ENCODE measurements at places on chromosomes 12 and 14.

- H3K36me3 ChIP-seq = no peaks in the 10 kb centered on the region
- no peaks in the 10 kb centered on the region for H3K27me3 ChIP-seq
- no peaks in the 10 kb centered on the region for H3K4me1 ChIP-seq
- DNase-seq = no peak
- no peak overlapping the region for H3K27ac ChIP-seq
- H3K4me3 ChIP-seq = no peak overlapping the region
Observed at GRCh38 chr12:88493636-88494035, 86.6 kb downstream of the KITLG start.

DNA sequence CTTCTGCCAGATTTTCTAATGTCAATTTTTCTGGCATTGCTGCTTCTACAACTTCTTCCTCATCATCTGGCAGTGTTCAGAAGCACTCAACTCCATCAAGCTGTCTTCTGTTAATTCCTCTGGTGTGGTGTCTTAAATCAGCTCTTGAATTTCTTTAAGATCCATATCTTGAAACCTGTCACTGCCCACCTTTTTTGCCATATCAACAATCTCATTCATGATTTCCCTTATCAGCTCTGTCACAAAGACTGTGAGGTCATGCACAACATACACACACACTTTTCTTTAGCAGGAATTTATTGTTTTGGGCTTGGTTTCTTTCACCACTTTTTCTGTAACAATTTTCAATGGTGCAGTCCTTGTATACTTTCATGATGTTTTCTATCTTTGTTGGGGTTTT, 7.2 kb downstream of the THAP2 start:
- no peaks in the 10 kb centered on the region for H3K4me1 ChIP-seq
- no peak overlapping the region for H3K4me3 ChIP-seq
- no peaks in the 10 kb centered on the region for H3K27me3 ChIP-seq

DNA sequence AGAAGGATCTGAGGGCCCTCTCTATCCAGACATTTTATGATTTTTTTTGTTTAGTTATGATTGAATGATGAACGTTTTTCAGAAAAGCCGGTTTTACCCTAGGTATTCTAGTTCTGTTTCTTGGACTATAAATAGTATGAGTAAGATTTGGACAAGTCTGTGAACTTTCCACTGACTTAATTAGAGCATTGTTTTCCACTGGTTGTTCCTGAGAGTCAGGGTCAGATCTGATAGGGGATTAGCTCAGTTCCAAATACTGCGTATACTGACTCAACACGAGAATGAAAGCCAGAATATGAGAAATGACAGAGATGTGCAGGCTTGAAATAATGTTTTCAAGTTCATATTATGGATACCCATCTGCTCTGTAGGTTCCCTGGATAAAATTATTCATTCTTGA, 361.6 kb downstream of the AEBP2 start:
- peaks cover 12% of the 10 kb centered on the region for H3K4me1 ChIP-seq
- no peaks in the 10 kb centered on the region for H3K36me3 ChIP-seq
- no peak overlapping the region for H3K4me3 ChIP-seq
- H3K27me3 ChIP-seq = no peaks in the 10 kb centered on the region

DNA sequence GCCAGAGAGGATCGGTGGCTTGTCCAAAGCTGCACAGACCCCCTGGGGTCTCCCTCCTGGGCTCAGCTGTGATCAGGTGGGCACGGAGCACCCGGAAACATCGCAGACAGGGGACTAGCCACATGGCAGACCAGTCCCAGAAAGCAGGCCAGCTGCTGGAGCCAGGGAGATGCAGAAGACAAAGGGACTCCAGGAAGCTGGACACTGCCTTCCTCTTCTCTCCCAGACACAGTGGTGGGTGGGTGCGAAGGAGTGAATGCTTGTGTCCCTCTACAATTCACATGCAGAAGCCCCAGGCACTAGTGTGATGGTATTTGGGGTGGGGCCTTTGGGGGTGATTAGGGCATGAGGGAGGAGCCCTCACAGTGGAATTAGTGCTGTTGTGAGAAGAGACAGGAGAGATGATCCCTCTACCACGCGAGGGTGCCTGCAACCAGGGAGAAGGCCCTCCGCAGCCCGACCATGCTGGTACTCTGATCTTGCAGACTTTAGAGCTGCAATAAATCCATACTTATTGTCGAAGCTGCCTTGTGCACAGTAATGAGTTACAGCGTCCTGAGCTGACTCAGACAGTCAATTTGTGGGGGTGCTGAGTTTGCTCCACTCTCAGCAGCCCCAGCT, 95.2 kb downstream of the CALM1 start:
- peak overlapping the region; percentile 52 for H3K27ac ChIP-seq
- no peaks in the 10 kb centered on the region for H3K36me3 ChIP-seq
- H3K4me3 ChIP-seq = no peak overlapping the region
- H3K27me3 ChIP-seq = no peaks in the 10 kb centered on the region

- no peak for DNase-seq
- no peaks in the 10 kb centered on the region for H3K4me1 ChIP-seq
- no peaks in the 10 kb centered on the region for H3K27me3 ChIP-seq
- H3K27ac ChIP-seq = no peak overlapping the region
Observed at GRCh38 chr12:70875628-70876027, 44.9 kb downstream of the PTPRR start.

DNA sequence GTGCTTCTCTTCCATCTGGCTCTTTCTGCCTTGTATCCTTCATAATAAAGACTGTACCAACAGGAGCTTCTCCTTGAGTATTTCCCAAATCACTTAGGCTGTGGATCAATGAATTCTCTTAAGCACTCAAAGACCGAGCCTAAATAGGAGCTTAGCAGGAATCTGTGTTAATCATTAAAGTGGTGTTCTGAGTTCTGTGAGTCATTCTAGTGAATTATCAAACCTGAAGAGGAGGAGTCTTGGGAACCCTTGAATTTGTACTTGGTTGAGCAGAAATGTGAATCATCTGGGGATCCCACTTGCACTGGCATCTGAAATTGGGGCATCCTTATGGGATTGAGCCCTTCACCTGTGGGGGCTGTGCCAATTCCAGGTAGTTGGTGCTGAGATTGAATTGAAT, 946.2 kb downstream of the BCL11B start:
- DNase-seq = no peak
- no peaks in the 10 kb centered on the region for H3K27me3 ChIP-seq
- no peak overlapping the region for H3K4me3 ChIP-seq
- no peaks in the 10 kb centered on the region for H3K4me1 ChIP-seq
- no peaks in the 10 kb centered on the region for H3K36me3 ChIP-seq

GRCh38 chr12:131092901-131093603, 139.3 kb downstream of the ADGRD1 start:
- H3K4me3 ChIP-seq = no peak overlapping the region
- no peaks in the 10 kb centered on the region for H3K36me3 ChIP-seq
- H3K4me1 ChIP-seq = no peaks in the 10 kb centered on the region
- H3K27ac ChIP-seq = no peak overlapping the region

GRCh38 chr12:49231878-49232655, 32.8 kb upstream of the TUBA1C start:
- no peaks in the 10 kb centered on the region for H3K36me3 ChIP-seq
- DNase-seq = no peak
- peak overlapping the region; percentile 0 for H3K4me3 ChIP-seq
- H3K27me3 ChIP-seq = no peaks in the 10 kb centered on the region
- peak overlapping the region; percentile 80 for H3K27ac ChIP-seq

GRCh38 chr14:25520821-25521220, 470.9 kb upstream of the STXBP6 start:
- H3K27me3 ChIP-seq = no peaks in the 10 kb centered on the region
- no peaks in the 10 kb centered on the region for H3K36me3 ChIP-seq
- H3K4me1 ChIP-seq = no peaks in the 10 kb centered on the region

DNA sequence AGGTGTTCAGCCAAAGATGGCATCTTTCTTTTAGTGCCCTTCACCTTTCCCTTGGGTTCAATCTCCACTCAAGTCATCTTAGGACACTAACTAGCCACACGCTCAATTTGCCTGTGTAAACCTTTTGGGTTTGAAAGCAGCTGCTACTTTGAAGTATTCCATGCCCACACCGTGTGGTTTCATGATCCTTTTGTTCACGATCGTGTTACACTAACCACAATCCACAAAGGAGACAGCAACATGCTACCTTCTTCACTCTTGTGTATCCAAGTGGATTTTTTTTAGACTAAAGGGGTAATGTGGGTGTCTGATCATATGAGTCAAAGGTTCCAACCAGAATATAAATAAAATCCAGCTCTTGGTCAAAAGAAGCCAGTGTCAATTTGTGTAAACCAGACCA, 122.7 kb upstream of the FAR2 start:
- no peak for DNase-seq
- H3K27ac ChIP-seq = no peak overlapping the region
- H3K4me3 ChIP-seq = no peak overlapping the region
- H3K4me1 ChIP-seq = no peaks in the 10 kb centered on the region

DNA sequence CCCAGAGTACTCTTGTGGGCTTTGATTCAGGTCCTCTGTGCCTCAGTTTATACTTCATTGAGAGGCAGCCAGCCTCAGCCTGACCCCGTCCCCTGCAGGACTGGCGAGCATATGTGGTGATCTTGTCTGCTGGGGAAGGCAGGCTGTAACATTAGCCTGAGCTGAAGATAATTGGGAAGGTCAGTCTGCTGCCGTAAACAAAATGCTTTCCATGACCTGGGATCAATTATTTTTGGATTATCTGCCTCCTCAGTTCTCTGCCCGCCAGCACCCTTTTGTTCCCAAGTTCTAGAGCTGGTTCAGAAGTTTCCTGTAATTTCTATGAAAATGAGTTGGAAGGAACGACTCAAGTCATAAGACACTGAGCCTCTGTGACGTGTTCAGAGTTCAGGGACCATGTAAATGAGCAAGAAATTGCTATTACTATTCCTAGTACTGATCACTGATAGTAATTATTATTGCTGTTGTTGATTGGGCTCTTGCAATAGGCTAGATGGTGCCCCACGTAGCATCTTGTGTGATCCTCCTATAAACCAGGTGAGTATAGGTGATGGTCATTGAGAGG, 4.5 kb downstream of the ORAI1 start:
- no peaks in the 10 kb centered on the region for H3K27me3 ChIP-seq
- no peak for DNase-seq
- no peak overlapping the region for H3K4me3 ChIP-seq
- no peak overlapping the region for H3K27ac ChIP-seq
- no peaks in the 10 kb centered on the region for H3K36me3 ChIP-seq
- H3K4me1 ChIP-seq = peaks cover 9% of the 10 kb centered on the region

DNA sequence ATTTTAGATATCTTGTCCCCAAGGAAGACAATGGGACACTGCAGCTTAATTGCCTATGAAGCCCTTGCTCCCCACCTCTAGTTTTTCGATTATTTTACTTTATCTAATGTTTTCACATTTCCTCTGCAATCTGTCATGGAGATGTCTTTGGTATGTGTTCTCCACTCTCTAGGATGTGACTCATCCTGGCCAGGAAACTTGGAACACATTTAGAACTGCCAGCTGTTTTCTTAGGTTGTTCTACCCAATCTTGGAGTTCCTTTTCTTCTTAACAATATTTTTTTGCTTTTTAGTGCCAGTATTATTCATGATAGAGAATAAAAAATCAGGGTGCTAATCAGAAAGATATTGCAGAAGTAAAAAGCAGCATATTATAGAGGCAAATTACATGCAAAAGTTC, 101.7 kb upstream of the CLEC14A start:
- no peaks in the 10 kb centered on the region for H3K36me3 ChIP-seq
- H3K4me3 ChIP-seq = no peak overlapping the region
- no peak for DNase-seq
- H3K4me1 ChIP-seq = no peaks in the 10 kb centered on the region
- H3K27ac ChIP-seq = no peak overlapping the region

- H3K36me3 ChIP-seq = no peaks in the 10 kb centered on the region
- no peak overlapping the region for H3K4me3 ChIP-seq
- no peak overlapping the region for H3K27ac ChIP-seq
- no peak for DNase-seq
Observed at GRCh38 chr12:69835081-69835480, 10.1 kb downstream of the MYRFL start.

DNA sequence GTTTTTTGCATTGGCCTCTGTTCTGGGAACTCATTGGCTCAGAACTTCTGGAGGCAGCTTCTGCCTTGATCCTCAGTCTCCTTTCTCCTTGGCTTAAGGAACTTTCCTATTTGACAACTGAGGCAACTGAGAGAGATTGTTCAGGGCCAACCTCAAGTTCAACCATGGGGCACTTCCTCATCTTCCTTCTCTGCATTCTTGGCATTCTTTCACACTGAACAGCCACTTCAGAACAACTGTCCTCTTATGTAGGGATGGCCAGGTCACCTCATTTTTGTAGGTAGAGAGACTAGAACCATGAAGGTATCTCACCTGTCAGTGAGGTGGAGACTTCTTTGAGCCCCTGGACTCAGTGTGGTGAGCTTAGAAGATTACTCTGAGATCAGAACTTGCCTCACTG, 63.0 kb upstream of the NRXN3 start:
- no peak overlapping the region for H3K27ac ChIP-seq
- DNase-seq = no peak
- H3K4me1 ChIP-seq = no peaks in the 10 kb centered on the region
- H3K4me3 ChIP-seq = no peak overlapping the region
- no peaks in the 10 kb centered on the region for H3K36me3 ChIP-seq

DNA sequence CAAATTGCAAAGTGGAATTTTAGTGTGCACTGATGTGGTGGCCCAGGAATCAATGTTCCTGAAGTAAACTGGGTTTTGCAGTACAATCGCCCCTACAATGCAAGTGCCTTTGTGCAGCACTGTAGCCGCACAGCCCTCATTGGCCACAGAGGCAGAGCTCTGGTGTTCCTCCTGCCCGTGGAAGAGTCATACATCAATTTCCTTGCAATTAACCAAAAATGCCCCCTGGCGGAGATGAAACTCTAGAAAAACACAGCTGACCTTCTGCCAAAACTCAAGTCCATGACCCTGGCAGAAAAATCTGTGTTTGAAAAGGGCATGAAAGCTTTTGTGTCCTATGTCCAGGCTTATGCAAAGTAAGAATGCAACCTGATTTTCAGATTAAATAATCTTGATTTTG, 117.9 kb upstream of the PRB2 start:
- H3K27me3 ChIP-seq = no peaks in the 10 kb centered on the region
- no peak overlapping the region for H3K4me3 ChIP-seq
- H3K27ac ChIP-seq = no peak overlapping the region
- no peaks in the 10 kb centered on the region for H3K36me3 ChIP-seq

- DNase-seq = no peak
- no peaks in the 10 kb centered on the region for H3K27me3 ChIP-seq
- H3K36me3 ChIP-seq = no peaks in the 10 kb centered on the region
- H3K27ac ChIP-seq = peak overlapping the region; percentile 90
- peak overlapping the region; percentile 2 for H3K4me3 ChIP-seq
Observed at GRCh38 chr12:2268471-2269286, 215.9 kb downstream of the CACNA1C start.

DNA sequence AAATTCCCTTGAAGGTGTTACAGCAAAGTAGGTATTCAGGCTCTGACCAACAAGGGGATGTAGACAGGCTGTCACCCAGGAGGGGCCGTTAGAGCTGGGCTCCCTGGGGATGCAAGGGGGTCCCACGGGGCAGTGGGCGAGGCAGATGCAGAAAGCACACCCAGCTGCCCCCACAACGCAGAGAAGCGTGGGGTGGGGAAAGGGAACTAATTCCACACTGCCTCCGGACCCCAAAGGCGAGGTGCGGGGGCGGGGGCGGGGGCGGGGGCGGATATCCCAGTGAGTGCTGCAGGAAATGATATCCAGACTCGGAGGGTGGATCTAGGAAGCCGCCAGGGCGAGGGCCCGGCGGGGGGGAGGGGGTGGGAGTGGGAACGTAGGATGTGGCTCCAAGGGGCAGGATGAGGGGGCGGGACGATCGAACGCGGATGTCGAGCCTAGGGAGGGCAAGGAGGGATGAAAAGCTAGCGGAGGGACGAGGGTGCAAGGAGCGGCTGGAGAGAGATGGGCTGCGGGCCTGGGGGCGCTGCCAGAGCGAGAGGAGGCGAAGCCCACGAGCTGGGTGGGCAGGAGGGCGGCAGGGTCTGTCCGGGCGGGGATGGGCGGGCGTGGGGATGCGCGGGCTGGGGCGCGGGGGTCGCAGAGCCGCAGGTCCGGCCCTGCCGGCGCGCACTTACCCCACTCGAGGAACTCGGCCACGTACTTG, 874 bp downstream of the CDC42BPB start:
- peaks cover 6% of the 10 kb centered on the region for H3K4me1 ChIP-seq
- H3K27ac ChIP-seq = peak overlapping the region; percentile 92
- H3K4me3 ChIP-seq = peak overlapping the region; percentile 73
- no peaks in the 10 kb centered on the region for H3K36me3 ChIP-seq
- DNase-seq = peak; percentile 75
